ENCODE measurements at places on chromosomes 3 and 15. TPM values are rescaled to one million over a fixed set of nuclear protein-coding genes. Genes with fewer than 3 reads are reported as not detected.

Gene ALG1L2
- 0.29 TPM for total RNA-seq

Gene SOX2
- not detected for total RNA-seq

DNA sequence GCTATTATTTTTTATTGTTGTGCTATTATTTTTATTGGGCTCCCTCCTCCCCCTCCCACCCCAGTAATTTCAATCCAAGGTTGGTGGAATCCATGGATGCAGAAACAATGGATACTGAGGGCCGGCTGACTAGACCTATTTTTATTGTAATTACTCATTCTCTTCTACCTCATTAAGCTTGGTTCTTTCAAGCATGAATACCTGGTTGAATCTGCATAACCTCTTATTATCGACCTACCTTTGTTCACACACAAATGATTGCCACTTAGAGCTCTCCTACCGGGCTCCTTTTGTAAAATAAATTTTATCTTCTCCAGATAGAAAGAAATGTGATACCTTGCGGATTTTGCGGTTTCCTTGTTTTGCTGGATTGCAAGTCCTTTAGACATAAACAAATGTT is 31.6 kb downstream of the BTD start:
- H3K27ac ChIP-seq, result peak overlapping the region; percentile 93
- H3K4me3 ChIP-seq, result no peak overlapping the region

DNA sequence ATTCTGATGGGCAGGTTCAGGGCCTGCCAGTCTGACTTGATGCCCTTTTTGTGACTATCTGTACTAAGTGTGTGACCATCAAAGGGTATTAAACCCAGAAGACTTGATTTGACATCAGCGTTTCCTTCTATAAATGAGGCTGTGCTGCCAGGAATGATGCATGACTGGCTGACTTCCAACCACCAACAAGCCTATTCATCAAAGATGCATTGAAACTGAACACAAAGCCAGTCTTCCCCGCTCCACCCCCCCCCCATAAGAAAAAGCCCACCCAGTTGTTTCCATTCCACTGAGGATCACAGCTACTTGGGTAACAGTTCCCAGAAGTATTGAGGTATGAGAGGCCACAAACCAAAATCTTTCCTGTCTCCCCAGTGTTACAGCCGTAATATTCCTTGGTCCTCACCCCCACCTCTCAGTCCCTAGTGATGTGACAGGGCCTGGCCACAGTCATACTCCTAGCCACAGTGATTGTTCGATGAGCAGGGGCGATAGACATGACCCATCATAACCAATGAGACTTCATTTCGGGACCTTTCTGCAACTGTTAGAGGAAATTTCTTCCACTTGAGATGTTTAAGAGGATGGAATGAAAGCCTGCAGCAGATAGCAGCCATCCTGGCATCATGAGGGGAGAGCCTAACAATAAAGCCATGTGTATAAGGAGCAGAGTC is 22.6 kb downstream of the SH3BP5 start:
- H3K4me3 ChIP-seq, result peak overlapping the region; percentile 3
- peak overlapping the region; percentile 70 for H3K27ac ChIP-seq
- H3K4me1 ChIP-seq, result peaks cover 28% of the 10 kb centered on the region

GRCh38 chr3:156604064-156604641 is 49.2 kb upstream of the SSR3 start:
- H3K36me3 ChIP-seq, result no peaks in the 10 kb centered on the region
- H3K4me3 ChIP-seq, result no peak overlapping the region
- H3K4me1 ChIP-seq, result peaks cover 12% of the 10 kb centered on the region

- no peak overlapping the region for H3K27ac ChIP-seq
- H3K36me3 ChIP-seq, result no peaks in the 10 kb centered on the region
- no peak for DNase-seq
- H3K27me3 ChIP-seq, result no peaks in the 10 kb centered on the region
- H3K4me1 ChIP-seq, result no peaks in the 10 kb centered on the region
These were observed 247.3 kb upstream of the IGF1R start for GRCh38 chr15:98401029-98401428.

DNA sequence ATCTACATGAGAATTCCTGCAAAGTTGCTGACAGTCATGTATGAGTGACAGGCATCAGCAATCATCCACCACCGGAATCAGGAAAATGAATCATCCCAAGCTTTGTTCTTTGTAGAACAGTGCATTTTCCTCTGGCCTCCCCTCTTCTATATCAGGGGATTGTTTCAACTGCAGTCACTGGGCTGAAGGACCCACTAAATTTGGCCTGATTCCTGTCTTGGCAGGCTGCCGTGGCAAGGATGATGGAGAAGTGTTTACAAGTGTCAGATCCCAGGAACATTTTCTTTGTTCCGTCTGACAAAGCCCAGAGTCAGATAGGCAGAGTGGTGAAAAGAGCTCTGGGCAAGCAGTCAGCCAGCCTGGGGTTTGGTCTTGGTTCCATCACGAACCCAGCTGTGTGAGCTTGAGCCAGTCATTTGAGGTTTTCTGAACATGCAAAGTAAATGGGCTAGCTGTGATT is 175.1 kb upstream of the TSC22D2 start:
- H3K4me3 ChIP-seq, result peak overlapping the region; percentile 21
- no peaks in the 10 kb centered on the region for H3K36me3 ChIP-seq
- peak; percentile 56 for DNase-seq
- H3K4me1 ChIP-seq, result peaks cover 43% of the 10 kb centered on the region
- H3K27ac ChIP-seq, result peak overlapping the region; percentile 72

Gene FAM174B
- total RNA-seq, result 5.1 TPM

DNA sequence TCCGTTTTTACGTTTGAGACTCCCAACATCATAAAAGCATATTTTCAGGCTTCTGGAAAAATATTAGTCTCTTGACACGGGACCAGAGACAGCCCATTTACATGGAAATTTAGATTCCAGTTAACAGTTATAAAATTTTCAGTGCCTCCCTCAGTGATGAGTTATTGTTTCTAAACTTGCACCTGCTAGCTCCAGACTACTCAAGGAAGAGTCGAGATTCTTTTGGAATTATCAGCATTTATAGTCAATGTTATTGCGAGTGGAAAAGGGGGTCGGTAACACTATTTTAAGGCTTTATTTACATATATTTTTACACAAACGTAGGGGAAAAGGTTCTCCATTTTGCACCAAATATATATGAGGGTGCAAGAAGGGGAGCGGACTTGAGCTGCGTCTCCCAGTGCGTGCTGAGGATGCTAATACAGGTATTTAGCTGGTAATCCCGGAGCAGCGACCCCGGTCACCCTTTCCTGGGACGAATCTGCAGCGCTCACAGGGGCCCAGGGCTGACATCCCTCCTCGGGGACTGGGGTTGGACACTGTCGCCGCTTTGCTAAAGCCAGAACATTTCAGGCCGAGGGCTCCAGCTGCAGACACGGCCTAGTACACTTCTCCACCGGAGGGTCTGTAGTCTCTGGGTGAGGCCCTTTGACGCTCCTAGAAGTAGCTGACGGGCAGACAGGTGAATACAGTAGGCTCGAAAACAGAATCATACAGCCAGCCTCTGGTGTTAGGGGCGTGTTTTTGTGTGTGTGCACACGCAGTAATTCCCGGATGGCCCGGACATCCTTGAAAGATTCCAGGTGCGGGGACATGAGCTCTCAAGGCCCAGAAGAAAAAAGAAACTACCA is 729 bp upstream of the ZBTB11 start:
- H3K4me1 ChIP-seq, result peaks cover 21% of the 10 kb centered on the region
- no peaks in the 10 kb centered on the region for H3K27me3 ChIP-seq
- peak overlapping the region; percentile 96 for H3K4me3 ChIP-seq
- H3K27ac ChIP-seq, result peak overlapping the region; percentile 19

Gene DPPA2
- not detected for total RNA-seq

DNA sequence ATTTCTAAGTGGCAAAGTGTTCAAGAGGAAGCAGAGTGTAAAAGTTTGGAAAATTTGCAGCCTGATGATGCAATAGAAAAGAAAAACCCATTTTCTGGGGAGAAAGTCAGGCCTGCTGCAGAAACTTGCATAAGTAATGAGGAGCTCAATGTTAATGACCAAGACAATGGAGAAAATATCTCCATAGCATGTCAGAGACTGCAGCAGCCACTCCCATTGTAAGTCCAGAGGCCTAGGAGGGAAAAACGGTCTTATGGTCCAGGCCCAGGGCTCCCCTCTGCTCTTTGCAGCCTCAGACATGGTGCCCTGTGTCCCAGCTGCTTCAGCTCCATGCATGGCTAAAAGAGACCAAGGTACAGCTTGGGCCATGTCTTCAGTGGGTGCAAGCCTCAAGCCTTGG is 96.6 kb upstream of the GMNC start:
- DNase-seq, result no peak
- no peak overlapping the region for H3K4me3 ChIP-seq
- no peaks in the 10 kb centered on the region for H3K27me3 ChIP-seq
- H3K36me3 ChIP-seq, result no peaks in the 10 kb centered on the region
- no peaks in the 10 kb centered on the region for H3K4me1 ChIP-seq
- no peak overlapping the region for H3K27ac ChIP-seq

Gene LNP1
- 2.9 TPM for total RNA-seq

DNA sequence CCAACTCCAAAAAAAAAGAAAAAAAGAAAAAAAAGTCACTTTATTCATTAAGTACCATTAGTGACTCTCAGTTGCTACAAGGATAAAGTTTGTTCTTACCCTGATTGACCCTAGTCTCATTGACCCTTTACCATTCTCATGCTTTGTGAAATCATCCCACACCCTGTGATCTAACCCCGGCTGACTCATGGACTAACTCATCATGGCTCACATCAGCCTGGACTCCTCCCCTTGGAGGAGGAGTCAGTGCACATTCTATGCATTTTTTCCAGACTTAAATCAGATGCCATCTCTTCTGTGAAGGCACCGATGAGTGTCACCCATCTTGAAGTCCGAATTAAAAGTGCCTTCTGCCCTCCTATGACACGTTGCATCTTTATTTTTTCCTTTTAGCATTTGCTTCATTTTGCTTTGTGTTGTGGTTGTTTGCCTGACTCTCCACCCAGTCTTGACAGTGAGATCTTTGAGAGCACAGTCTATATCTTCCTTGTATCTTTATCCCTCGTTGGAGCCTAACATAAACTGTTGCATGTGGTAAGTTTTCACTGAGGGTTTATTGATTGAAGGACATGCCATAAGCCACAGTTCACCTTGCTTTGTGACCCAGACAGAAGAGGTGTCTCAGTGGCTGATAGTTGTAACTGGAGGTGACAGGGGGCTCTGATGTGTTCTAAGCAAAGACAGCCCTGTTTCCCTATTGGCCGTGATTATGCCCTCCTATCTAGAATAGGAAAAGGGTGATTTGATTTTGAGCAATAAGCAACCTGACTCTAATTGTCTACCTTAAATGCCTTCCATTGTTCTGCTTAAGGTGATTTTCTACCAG is 72.1 kb downstream of the IL1RAP start:
- H3K27ac ChIP-seq, result peak overlapping the region; percentile 90
- no peaks in the 10 kb centered on the region for H3K27me3 ChIP-seq
- H3K4me1 ChIP-seq, result peaks cover 30% of the 10 kb centered on the region
- H3K4me3 ChIP-seq, result peak overlapping the region; percentile 5

Gene ANO10
- total RNA-seq, result 55.7 TPM
